ENCODE measurements at places on chromosomes 16 and 17. TPM values are rescaled to one million over a fixed set of nuclear protein-coding genes. Genes with fewer than 3 reads are reported as not detected.

NKIRAS2 gene
- 22.4 TPM for total RNA-seq

IRX3 gene
- 7.8 TPM for total RNA-seq

PRDM7 gene
- not detected for total RNA-seq

SNN gene
- total RNA-seq = 14.6 TPM

DNAI2 gene
- not detected for total RNA-seq

MYH8 gene
- 3,493 TPM for total RNA-seq

Measured in skeletal muscle tissue (tissue), 5 donors.